ENCODE measurements at places on chromosomes 1 and 21.

GRCh38 chr1:233940908-233941307 is 36.4 kb downstream of the SLC35F3 start:
- DNase-seq = no peak

GRCh38 chr1:211267204-211267857 is 8.2 kb downstream of the RCOR3 start:
- DNase-seq = no peak

- DNase-seq = no peak
Measured at GRCh38 chr1:229091721-229092136, 179.2 kb upstream of the RAB4A start.

GRCh38 chr21:14762734-14763694 is 216.9 kb upstream of the SAMSN1 start:
- DNase-seq = peak; percentile 75

- DNase-seq = no peak
Measured at GRCh38 chr1:209262631-209263030, 320.9 kb upstream of the CAMK1G start.

Measured in hematopoietic multipotent progenitor cell treated with erythropoietin and hydrocortisone succinate and interleukin-3 and kit ligand, for 8 days (in vitro differentiated cells).